ENCODE measurements at places on chromosomes 16 and 17. TPM values are rescaled to one million over a fixed set of nuclear protein-coding genes. Genes with fewer than 3 reads are reported as not detected.

DNA sequence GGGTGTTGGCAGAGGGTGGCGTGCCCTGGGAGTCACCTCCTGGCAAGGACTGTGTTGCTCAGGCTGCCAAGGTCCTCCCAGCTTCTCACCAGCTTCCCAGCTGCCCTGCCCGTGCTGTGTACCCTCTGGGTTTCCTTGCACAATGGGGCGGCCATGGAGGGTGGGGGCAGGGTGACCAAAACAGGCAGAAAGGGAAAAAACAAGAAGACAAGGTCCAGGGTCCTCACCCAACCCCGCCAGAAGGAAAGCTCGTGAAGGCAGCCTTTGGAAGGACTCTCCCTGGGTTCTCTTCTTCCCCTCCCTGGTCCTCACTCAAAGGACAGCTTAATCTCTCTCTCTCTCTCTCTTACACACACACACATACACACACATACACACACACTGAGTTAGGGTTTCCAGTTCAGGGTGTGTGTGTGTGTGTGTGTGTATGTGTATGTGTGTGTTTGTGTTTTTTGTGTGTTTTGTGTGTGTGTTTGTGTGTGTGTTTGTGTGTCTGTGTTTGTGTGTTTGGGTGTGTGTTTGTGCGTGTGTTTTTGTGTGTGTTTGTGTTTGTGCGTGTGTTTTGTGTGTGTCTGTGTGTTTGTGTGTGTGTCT is 2.0 kb downstream of the SLC13A5 start:
- DNase-seq: no peak

DNA sequence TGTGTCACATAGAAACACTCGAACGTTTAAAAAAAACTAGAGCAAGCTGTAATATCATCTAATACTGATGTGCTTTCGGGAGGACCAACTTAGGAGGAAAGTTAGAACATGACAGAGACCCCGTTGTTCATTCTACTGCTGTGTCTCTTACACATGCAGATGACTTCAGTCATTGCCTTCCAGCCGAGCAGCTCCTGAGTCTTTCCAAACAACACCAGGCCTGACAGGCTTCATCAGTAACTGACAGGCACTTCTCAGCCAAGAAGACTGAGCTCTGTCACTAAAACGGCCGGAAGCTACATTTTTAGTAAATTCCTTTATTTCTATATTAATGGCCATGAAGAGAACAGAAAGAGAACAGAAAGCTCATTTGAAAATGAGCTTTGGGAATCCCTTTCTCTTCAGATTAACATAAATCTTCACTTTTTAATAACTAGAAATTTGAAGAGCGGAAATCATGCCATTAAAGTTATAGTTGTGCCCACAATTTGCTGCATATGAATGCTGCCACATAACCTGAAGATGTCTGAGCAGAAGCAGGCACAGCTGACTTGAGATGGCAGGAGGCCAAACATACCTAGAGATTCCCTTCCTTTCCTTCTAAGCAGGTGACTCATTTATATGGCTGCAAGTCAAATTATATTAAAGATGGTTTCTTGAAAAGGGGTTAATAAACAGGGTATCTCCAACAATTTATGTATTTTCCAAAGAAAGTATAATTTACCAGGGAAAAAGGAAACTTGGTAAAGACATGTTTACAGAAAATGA is 148.9 kb downstream of the ITFG1 start:
- no peak for DNase-seq

DNA sequence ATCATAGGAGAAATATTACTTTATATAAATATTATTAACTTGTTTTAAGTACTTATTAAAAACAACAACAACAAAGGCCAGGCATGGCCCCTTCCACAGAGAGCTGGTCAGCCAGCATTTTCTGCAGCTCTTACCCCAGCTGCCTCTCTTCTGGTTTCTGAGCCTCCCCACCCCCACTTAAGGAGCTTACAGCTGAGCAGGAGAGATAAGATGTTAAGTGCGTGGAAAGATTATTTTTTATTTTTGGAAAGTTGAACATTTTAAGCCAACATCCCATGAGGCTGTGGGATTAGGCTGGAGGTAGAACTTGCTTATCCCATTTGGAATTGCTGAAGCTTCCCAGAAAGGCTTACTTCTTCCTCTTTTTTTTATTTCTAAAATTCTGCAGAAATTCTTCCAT is 401.2 kb downstream of the SEC14L1 start:
- DNase-seq: peak; percentile 72

- DNase-seq: no peak
Measured at GRCh38 chr16:9042533-9042932, 48.9 kb upstream of the HAPSTR1 start.

The HBA2 gene
- total RNA-seq: 142 TPM
